ENCODE measurements at places on chromosomes 16 and 17. TPM values are rescaled to one million over a fixed set of nuclear protein-coding genes. Genes with fewer than 3 reads are reported as not detected.

Gene METTL22
- total RNA-seq = 23.4 TPM

Gene CSH1
- not detected for total RNA-seq

Gene HS3ST2
- total RNA-seq = 2.3 TPM

Gene TBC1D3E
- total RNA-seq = not detected

Gene CLEC3A
- total RNA-seq = not detected

Gene USP31
- 12.3 TPM for total RNA-seq

Gene CDH15
- total RNA-seq = not detected

Gene SCIMP
- total RNA-seq = not detected

Measured in hair follicular keratinocyte (primary cell).